ENCODE measurements at places on chromosomes 2 and 18. TPM values are rescaled to one million over a fixed set of nuclear protein-coding genes. Genes with fewer than 3 reads are reported as not detected.

The POTEC gene
- total RNA-seq: not detected

The SLC35G4 gene
- total RNA-seq: not detected

The RESP18 gene
- total RNA-seq: not detected

The ZSWIM2 gene
- total RNA-seq: not detected

The FAM161A gene
- total RNA-seq: 2.2 TPM

The SFT2D3 gene
- 3.9 TPM for total RNA-seq
